CD4-positive, alpha-beta T cell treated with Interleukin-1 beta for 1 hour (primary cell): ENCODE measurements at places on chromosomes 12 and 14.
A peak's percentile ranks its signal among the peaks of the same experiment; 100 is the strongest.

DNA sequence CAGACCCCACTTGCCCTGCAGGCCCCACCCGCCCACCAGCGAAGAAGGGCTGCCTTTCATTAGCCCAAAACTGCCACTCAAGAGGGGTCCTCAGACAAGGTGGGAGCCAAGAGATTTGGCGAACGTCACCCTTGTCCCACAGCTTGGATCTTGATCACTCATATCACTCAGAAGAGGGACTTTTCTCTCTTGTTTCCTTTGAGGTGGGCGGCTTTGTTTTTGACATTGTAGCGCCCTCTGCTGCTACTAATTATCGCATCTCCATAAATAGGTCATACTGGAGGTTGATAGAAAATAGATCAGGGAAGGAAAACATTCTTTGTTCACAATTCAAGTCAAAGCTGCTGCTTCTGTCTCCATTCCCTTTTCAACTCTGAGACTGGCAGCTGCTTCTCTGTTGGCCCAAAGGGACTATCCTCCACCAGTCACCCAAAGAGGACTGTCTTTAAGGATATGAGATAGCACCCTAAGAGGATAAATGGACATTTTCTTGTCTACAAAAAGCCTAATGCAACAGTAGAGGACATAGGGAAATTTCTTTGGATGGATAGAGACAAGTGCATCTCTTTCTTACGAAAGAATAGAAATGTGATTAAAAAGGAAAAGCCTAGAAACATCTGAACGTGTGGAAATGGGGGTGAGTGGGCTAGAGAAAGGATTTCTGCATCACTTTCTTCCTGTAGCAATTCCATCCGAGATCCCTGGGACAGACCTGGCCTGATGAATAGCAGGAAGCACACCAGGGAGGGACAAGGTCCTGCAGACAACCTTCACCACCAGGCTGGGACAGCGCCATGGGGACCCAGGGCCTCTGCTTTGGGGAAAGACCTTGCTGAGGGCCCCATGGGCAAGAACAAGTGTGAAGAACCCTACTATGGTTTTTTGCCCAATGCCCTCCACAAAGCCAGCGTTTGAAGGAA lies 115.8 kb downstream of the DAD1 start:
- DNase-seq = peak; percentile 55

DNA sequence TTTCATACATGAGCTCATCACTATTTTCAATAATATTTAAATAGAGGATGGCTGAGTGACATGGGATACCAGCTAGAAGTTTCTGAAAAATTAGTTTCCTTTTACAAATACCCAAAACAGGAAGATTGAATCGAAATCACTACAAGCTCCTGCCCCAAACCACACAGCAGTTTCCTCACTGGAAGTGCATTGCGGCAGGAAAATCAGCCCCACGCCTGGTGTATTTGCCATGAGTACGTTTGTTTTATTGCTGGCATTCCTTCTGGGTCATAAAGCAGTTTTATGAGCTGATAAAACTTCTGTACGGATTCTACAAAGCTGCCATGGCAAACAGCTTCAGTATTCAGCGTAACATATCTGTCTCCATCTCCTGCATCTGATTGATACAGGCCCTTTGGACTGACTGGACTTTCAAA lies 23.7 kb downstream of the CDC42BPB start:
- no peak for DNase-seq

DNA sequence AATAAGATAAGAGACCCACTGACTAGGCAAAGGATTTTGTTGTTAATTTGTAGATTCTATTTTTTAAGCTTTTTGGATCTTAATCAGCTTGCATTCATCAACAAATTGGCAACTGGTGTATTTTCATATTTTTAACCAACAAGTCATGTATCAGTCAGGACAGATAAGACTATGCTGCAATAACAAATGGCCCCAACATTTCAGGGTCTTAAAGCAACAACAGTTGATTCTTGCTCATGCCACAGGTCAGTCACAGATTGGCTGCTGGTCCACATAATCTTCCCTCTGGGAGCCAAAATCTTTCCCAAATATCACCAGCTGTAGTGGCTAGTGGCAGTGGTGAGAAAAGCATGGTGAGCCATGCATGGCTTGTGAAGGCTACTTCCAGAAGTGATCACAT lies 21.9 kb upstream of the SERPINA12 start:
- DNase-seq = no peak

DNA sequence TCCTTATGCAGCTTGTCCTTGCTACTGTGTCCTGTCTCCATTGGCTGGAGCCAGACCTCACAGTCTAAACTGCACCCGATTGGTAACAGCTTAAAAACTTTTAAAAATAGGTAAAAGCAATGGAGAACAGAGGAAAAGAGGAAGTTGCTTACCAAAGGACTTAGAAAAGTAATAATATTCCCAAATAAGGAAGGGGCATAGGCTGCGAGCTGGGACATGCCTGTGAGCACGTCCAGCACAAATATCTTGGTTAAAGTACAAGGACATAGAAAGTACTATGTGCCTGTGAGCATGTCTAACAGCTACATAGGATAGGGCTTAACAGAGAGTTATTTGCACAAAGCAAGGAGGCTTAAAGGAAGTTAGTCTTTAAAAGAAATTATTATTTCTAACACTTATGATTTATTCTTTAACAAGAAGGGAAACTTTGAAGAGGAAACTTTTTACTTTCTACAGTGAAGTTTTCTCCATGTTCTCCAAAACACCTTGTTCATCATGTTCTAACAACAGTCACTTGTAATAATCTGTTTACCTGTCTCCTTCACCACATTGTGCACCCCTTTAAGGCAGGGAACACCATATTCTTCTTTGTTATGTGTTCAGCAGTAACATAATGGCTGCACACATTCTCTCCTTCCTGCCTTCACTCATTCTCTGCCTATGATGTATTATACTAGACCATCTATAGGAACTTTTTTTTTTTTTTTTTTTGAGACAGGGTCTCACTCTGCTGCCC lies 9.8 kb upstream of the UBE2N start:
- no peak for DNase-seq

GRCh38 chr12:52669426-52669825 lies 10.8 kb downstream of the KRT1 start:
- no peak for DNase-seq
